Endothelial cell of coronary artery (primary cell): ENCODE measurements at places on chromosomes 16 and 17. TPM values are rescaled to one million over a fixed set of nuclear protein-coding genes. Genes with fewer than 3 reads are reported as not detected.

The PGAP6 gene
- total RNA-seq = 96.7 and 101 TPM in 2 replicates

The ZFHX3 gene
- 3.1 and 7.0 TPM in 2 replicates for total RNA-seq

The PRSS21 gene
- total RNA-seq = not detected in 2 replicates

The PMP22 gene
- 23.0 and 24.8 TPM in 2 replicates for total RNA-seq

The USB1 gene
- total RNA-seq = 25.0 and 35.3 TPM in 2 replicates
